ENCODE measurements at places on chromosomes 12 and 14.

GRCh38 chr14:24416932-24417619 lies 12.4 kb downstream of the CBLN3 start:
- DNase-seq: no peak

DNA sequence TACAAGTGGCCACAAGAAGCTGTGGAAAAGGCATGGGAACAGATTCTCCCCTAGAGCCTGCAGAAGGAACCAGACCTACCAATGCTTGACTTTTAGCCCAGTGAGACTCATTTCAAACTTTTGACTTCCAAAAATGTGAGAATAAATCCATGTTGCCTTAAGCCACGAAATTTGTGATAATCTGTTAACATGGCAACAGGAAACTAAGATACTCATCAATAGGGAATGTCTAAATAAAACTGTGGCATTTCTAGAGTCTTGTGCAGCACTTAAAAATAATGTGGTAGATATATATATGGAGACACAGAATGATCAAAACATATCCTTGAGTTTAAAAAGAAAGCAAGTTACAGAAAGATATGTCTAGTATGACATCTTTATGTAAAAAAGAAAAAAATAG lies 12.0 kb downstream of the HECTD4 start:
- DNase-seq: no peak

DNA sequence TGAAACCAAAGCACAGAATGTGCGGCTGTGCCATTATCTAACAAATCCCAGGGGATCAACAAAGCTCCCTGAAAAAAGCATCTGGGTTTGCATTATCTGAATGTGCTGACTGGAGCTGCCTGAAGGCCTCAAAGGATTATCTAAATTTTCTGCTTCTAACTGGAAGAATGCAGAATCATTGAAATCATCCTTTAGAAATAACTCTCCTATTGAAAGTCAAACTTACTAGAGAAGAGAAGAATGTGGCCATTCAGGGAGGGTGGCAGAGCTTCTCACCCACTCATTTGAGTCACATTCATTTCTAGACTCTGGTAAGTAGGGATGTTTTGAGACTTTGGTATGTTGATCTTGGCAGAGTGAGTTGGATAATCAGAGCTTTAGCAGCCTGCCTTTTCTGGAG lies 220.6 kb upstream of the RGS6 start:
- DNase-seq: no peak

GRCh38 chr12:39372929-39373328 lies 70.0 kb downstream of the KIF21A start:
- DNase-seq: no peak

DNA sequence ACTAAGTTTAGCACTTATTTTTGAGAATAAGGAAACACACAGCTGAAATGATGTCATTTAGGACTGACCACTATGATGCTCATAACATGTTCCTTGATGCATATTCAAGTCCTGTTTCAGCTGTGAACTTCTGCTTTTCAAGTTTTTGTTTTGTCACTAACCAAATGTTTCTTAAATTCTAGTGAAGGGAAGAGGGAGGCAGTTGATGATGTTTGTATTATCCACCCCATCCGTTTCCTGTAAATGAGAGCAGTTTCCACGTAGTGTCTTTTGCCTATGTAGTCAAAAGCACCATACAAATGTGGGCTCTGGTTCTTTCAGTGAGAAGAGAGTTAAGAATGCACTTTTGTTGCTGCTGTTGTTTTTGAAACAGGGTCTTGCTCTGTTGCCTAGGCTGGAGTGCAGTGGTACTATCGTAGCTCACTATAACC lies 491.8 kb downstream of the PCNX1 start:
- DNase-seq: no peak

- no peak for DNase-seq
Observed at GRCh38 chr14:77139540-77140358, 1.8 kb downstream of the ZDHHC22 start.
